ENCODE measurements at places on chromosomes 3 and 15. TPM values are rescaled to one million over a fixed set of nuclear protein-coding genes. Genes with fewer than 3 reads are reported as not detected.

DNA sequence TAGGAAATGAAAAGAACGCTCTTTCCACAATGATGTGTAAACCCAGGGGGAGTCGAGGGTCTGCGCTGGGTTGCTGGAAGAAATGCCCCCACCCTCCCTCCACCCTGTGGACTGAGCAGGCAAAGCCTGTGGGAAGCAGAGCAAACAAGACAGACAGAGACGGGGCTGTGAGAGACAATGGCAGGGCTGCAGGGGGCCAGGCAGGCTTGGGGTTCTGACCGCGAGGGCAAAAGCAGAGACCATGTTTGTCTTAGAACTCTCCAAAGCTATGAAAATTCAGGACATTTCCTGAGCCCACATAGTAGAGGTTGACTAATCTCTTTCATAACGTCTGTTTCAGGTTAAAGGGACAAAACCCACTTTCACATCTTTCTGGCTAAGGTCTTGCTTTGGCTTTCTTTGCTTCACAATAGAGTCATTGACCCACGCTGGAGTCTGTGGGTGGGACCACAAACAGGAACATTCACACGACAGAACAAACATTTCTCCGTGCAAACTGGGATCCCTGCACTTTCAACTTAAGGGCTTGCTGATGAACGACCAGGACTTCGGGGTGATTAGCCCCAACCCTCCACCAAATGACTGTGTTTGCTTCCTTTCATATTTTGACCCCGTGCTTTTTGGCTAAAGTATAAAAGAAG lies 156.0 kb upstream of the TPM1 start:
- H3K4me3 ChIP-seq, result no peak overlapping the region
- H3K27me3 ChIP-seq, result peaks cover 4% of the 10 kb centered on the region
- H3K36me3 ChIP-seq, result no peaks in the 10 kb centered on the region
- H3K27ac ChIP-seq, result no peak overlapping the region
- DNase-seq, result no peak
- no peaks in the 10 kb centered on the region for H3K4me1 ChIP-seq

Gene ISL2
- polyA plus RNA-seq, result not detected

DNA sequence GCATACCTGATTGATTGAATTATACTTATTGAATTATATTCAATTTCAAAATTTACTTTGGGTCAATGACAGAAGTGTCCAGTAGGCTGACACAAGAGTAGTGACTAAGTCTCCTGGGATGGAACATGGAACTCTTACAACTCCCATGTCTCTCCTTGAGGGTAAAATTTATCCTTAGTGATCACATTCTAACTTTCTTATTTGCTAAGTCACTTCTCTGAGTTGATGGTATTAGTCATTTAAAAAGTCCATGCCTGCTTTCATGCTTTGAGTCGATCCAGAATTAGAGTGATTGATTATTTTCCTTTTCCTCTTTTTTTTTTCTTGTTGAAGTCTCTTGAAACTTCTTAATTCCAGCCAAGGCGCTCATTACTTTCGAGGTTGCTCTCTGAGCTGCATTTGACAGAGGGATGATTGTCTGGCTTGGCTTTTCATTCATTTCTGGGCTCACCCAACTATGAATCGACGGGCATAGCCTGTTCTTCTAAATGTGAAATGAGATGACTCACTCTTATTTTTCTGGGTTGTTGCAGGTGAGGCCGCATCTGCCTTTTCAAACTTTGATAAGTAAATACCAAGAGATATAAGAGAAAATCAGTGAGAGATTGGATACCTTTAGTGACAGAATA lies 34.9 kb downstream of the LRRC3B start:
- no peaks in the 10 kb centered on the region for H3K36me3 ChIP-seq
- H3K4me1 ChIP-seq, result no peaks in the 10 kb centered on the region
- no peaks in the 10 kb centered on the region for H3K27me3 ChIP-seq
- no peak overlapping the region for H3K27ac ChIP-seq
- DNase-seq, result no peak
- no peak overlapping the region for H3K4me3 ChIP-seq

- peak; percentile 68 for DNase-seq
- H3K27me3 ChIP-seq, result peaks cover 29% of the 10 kb centered on the region
- H3K4me1 ChIP-seq, result peaks cover 34% of the 10 kb centered on the region
- peak overlapping the region; percentile 81 for H3K27ac ChIP-seq
- H3K36me3 ChIP-seq, result no peaks in the 10 kb centered on the region
- peak overlapping the region; percentile 93 for H3K4me3 ChIP-seq
Observed at GRCh38 chr15:70474471-70475406, 288.6 kb downstream of the UACA start.

DNA sequence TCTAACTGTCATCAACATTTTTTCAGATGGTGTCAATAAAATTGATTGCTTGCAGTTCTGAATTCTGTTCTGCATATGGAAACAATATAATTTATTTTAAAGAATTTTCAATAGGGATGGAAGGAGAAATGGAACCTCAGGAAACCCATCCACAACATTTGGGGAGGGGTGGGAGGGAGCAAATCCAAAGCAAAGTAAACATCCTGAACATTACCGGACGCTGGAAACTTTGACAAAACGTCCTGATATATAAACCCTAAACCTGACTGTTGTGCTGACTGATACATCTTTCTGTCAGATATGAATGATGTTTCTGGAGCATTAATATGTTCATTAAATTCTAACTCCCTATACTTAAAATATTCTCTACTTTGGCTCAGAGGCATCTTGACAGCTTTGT lies 479.0 kb downstream of the FOXP1 start:
- peak overlapping the region; percentile 55 for H3K27ac ChIP-seq
- DNase-seq, result no peak
- no peak overlapping the region for H3K4me3 ChIP-seq
- peaks cover 100% of the 10 kb centered on the region for H3K4me1 ChIP-seq
